Ovary (tissue), 10 donors: ENCODE measurements at places on chromosomes 6 and 20. TPM values are rescaled to one million over a fixed set of nuclear protein-coding genes. Genes with fewer than 3 reads are reported as not detected.

GRCh38 chr6:164185471-164185871 lies 771.0 kb downstream of the QKI start:
- H3K27ac ChIP-seq = no peak overlapping the region
- no peaks in the 10 kb centered on the region for H3K36me3 ChIP-seq
- H3K4me3 ChIP-seq = no peak overlapping the region

GRCh38 chr6:2745246-2745645 lies 5.5 kb downstream of the MYLK4 start:
- no peaks in the 10 kb centered on the region for H3K4me1 ChIP-seq
- H3K27ac ChIP-seq = no peak overlapping the region
- H3K27me3 ChIP-seq = no peaks in the 10 kb centered on the region
- no peaks in the 10 kb centered on the region for H3K36me3 ChIP-seq
- no peak for DNase-seq

- no peaks in the 10 kb centered on the region for H3K36me3 ChIP-seq
- no peaks in the 10 kb centered on the region for H3K4me1 ChIP-seq
- H3K27ac ChIP-seq = no peak overlapping the region
- no peak for DNase-seq
- H3K27me3 ChIP-seq = no peaks in the 10 kb centered on the region
Observed at GRCh38 chr6:168207421-168208175, 112.0 kb downstream of the DACT2 start.

- no peak overlapping the region for H3K27ac ChIP-seq
- no peaks in the 10 kb centered on the region for H3K4me1 ChIP-seq
- no peak for DNase-seq
- H3K27me3 ChIP-seq = no peaks in the 10 kb centered on the region
- H3K36me3 ChIP-seq = no peaks in the 10 kb centered on the region
Observed at GRCh38 chr20:23974966-23975365, 13.6 kb downstream of the GGTLC1 start.

DNA sequence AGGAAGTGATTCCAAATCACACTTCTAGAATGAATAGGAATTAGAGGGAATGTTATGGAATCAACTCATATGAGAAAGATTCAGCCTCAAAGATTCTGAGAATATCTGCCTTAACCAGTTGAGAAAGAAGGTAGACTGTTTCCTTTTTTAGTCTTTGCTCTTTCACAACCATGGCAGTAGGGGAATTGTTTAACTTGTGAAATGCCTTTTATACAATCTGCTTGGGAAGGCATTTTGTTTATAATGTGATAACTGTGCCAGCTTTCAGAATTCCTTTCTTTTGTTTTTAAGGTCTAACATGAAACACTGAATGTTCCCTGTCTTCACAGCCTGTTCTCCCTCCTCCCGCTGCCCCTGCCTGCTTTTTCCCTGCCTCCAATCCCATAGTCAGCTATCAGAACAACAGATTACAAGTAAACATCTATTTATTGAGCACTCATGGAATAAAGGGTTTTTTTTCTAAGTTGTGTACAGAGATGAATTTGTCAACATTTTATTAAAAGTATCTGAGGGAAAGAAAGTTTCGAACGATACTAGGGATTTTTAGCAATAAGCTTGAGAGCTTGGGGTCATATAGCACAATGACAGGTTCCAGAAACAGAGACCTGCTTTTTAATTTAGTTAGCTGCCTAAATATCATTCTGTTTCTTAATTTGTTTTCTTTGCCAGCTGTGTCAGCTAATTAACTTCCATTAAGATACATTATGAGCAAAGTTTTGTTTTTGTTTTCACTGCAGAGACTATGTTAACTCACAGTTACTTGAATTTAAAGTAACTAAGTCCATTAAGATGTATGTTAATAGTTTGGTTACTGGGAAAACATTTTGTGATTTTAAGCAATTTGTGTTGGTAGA lies 28.3 kb upstream of the FBXO30 start:
- peak; percentile 34 for DNase-seq
- no peak overlapping the region for H3K4me3 ChIP-seq
- no peaks in the 10 kb centered on the region for H3K36me3 ChIP-seq
- no peaks in the 10 kb centered on the region for H3K27me3 ChIP-seq
- H3K27ac ChIP-seq = no peak overlapping the region

- no peak overlapping the region for H3K27ac ChIP-seq
- H3K27me3 ChIP-seq = no peaks in the 10 kb centered on the region
- H3K4me3 ChIP-seq = no peak overlapping the region
- H3K4me1 ChIP-seq = peaks cover 7% of the 10 kb centered on the region
Observed at GRCh38 chr6:2843138-2843740, 1.6 kb upstream of the SERPINB1 start.

DNA sequence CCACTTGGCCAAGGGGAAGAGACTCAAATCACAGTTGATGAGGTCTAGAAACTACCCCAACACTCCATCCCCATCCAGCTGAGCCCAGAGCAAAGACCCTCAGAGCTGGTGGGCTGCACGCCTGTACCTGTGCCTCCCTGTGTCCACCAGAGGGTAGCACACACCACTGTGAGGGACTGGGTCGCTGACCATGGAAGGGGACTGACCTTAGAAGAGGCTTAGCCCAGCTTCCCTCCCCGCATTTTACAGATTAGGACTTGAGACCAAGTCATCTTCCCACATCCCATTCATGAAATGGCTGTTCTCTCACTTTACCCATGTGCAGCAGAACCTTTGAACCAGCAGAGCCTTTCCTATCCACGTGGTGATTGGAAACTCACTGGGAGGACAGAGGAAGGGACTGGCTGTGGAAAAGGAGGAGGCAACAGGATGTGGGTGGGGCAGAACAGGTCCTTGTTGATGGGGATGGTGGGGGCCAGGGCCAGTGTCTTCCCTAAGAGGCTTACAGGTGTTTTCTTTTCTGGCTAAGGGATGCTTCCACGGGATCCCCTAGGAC lies 44.3 kb downstream of the CPXM1 start:
- no peak overlapping the region for H3K4me3 ChIP-seq
- DNase-seq = no peak
- no peaks in the 10 kb centered on the region for H3K27me3 ChIP-seq

Gene ADGB
- polyA plus RNA-seq = not detected

DNA sequence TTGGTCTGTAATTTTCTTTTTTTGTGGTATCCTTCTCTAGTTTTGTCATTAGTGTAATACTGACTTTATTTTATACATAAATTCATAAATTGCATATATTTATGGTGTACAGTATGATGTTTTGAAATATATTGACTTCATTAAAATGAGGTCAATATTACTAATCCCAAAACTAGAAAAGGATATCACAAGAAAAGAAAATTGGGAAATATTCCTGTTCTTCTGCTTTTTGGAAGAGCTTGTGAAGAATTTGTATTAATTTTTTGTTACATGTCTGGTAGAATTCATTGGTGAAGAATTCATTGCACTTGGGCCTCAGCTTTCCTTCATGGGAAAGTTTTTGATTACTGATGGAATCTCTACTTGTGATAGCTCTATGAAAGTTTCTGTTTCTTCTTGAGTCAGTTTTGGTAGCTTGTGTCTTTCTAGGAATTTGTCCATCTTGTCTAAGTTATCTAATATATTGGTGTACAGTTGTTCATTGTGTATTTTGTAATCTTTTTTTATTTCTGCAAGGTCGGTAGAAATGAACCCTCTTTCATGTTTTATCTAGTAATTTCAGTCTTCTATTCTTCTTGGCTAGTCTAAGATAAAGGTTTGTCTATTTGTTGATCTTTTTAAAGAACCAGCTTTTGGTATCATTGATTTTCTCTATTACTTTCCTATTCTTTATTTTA lies 11.3 kb upstream of the ZNF451 start:
- H3K36me3 ChIP-seq = no peaks in the 10 kb centered on the region
- H3K27ac ChIP-seq = no peak overlapping the region
- DNase-seq = no peak
- H3K4me1 ChIP-seq = no peaks in the 10 kb centered on the region

Gene FABP7
- polyA plus RNA-seq = not detected

DNA sequence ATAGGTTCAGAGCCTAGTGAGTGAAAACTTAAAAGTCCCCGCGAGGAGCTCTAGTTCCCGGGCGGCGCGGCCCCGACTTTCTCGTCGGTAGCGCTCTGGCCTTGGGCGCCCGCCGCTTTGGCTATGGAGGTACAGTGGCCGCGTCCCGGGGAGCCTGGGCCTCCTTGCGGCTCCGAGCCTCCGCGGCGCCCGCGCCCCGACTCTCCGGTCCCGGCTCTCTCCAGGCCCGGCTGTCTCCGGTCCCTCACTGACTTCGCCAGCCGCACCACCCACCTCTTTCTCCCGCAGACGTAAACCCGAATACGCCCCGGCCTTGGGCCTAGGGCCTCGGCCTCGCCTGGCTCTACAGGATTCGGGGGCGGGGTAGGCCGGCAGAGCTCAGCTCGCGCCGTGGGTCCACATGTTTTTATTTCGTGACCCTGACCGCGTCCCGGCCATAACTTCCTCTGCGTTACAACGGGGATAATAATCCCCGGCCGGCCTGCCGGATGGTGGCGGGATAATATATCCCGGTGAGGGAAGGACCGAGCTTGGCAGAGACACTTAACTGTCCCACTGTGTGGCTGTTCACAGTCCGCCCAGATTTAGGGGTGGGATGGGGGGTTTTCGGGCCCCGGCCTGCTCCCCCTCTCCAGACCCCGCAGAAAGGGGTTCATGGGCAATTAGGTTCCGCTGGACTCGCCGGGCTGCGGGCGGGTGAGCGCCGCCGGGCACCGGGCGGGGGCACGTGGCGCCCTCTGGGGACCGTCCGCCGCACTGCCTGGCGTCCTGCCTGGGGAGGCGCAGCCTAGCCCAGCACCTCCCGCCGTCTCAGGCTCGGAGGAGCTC lies 10.0 kb upstream of the TBX18 start:
- DNase-seq = peak; percentile 19
- peak overlapping the region; percentile 21 for H3K4me3 ChIP-seq
- no peaks in the 10 kb centered on the region for H3K36me3 ChIP-seq
- H3K27me3 ChIP-seq = peaks cover 5% of the 10 kb centered on the region
- H3K27ac ChIP-seq = no peak overlapping the region

Gene DYNLT2
- polyA plus RNA-seq = 2.9 TPM

- no peak overlapping the region for H3K27ac ChIP-seq
- no peak overlapping the region for H3K4me3 ChIP-seq
- no peaks in the 10 kb centered on the region for H3K36me3 ChIP-seq
- no peaks in the 10 kb centered on the region for H3K27me3 ChIP-seq
Observed at GRCh38 chr20:58642441-58642840, 8.6 kb upstream of the STX16 start.

DNA sequence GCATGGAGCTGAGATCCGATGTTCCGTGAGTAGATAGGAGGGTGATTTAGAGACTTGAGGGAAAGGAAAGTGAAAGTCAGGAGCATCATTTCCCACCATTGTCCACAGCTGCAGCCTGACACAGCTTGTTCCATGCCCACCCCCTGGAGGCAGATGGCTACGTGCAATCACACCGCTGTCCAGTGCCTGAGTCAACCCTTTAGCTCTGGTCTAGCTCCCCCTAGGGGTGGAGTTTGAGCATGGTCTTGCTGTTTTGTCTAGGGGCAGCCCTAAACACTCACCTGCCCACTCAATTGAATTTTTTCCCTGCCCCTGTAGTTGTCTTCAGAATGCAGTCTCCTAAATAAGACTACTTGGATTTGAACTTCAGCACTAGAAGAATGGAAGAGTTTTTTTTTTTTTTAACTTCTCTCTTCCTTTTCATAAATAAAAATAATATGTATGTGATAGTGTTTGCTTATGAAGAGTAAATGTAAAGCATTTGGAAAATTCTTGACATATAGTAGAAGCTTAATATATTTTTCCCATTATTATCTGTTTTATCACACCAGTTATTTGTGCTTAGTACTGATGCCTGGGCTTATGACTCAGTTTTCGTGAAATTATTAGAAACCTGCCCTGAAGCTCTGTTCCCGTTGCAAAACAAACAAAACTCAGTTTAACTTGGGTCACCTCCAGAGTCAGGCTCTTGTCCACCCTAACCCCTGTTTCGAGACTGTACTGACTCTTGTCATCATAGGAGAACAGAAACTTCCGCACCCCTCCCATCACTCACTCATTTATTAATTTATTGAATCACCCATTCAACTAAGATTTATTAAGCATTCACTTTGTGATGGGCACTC lies 814.8 kb downstream of the MAFB start:
- H3K4me1 ChIP-seq = peaks cover 7% of the 10 kb centered on the region
- no peaks in the 10 kb centered on the region for H3K27me3 ChIP-seq
- H3K36me3 ChIP-seq = no peaks in the 10 kb centered on the region
- no peak overlapping the region for H3K4me3 ChIP-seq

GRCh38 chr6:56380476-56380875 lies 133.1 kb upstream of the COL21A1 start:
- no peak overlapping the region for H3K4me3 ChIP-seq
- peaks cover 2% of the 10 kb centered on the region for H3K4me1 ChIP-seq
- H3K27me3 ChIP-seq = no peaks in the 10 kb centered on the region
- no peak overlapping the region for H3K27ac ChIP-seq

DNA sequence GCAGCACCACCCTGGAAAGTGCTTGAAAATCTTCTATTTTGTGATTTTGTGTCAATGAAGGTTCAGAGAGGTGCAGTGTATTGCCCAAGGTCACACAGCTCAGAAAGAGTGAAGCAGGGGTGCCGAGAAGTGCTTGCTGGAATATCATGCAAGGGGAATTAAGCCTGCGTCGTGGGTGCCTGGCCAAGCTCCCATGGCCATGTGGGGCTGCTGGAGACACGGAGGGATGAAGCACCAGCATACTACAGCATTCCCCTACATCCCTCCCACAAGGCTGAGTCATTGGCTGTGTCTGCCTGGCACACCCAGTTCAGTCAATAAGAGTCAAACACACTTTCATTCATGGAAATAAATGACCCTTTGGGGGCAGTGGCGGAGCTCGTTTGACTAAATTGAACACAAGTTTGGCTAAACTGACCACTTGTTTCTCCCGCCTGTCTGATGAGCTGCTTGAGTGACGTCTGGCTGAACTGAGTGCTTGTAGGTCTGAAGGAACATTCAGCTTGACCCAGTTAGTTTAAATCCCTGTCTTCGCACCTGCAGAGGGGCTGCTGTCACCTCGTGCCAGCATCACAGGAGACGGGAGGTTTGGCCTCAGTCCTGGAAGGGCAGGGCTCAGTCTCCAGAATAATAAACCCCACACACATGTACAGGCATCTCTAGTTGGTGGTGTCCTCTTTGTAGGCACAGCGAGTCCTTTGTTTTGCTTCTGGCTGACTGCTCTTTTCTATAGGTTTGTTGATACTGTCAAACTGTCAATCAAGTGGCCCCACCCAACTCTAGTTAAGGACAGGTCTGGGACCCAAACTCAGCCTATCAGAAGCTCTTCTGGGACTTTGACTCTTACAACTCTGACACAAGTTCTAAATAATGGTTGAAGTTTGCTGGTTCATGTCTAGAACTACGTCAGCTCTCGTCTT lies 8.4 kb upstream of the TGM2 start:
- no peak for DNase-seq
- no peaks in the 10 kb centered on the region for H3K27me3 ChIP-seq
- H3K36me3 ChIP-seq = no peaks in the 10 kb centered on the region
- no peak overlapping the region for H3K4me3 ChIP-seq
- H3K4me1 ChIP-seq = peaks cover 2% of the 10 kb centered on the region
- H3K27ac ChIP-seq = no peak overlapping the region

GRCh38 chr6:24932832-24933231 lies 2.9 kb downstream of the RIPOR2 start:
- H3K27ac ChIP-seq = no peak overlapping the region
- no peak for DNase-seq
- H3K36me3 ChIP-seq = no peaks in the 10 kb centered on the region
- no peak overlapping the region for H3K4me3 ChIP-seq
- no peaks in the 10 kb centered on the region for H3K27me3 ChIP-seq
